ENCODE measurements at places on chromosomes 13 and 19. TPM values are rescaled to one million over a fixed set of nuclear protein-coding genes. Genes with fewer than 3 reads are reported as not detected.

The NBEA gene
- total RNA-seq = 9.7 TPM

The ELAVL1 gene
- 32.4 TPM for total RNA-seq

GRCh38 chr19:3586707-3587346 lies 1.5 kb downstream of the GIPC3 start:
- DNase-seq = no peak

GRCh38 chr13:34391076-34391475 lies 551.0 kb upstream of the NBEA start:
- DNase-seq = no peak

The KLHL1 gene
- not detected for total RNA-seq

The ZNF547 gene
- 2.2 TPM for total RNA-seq

The MCEMP1 gene
- total RNA-seq = not detected

DNA sequence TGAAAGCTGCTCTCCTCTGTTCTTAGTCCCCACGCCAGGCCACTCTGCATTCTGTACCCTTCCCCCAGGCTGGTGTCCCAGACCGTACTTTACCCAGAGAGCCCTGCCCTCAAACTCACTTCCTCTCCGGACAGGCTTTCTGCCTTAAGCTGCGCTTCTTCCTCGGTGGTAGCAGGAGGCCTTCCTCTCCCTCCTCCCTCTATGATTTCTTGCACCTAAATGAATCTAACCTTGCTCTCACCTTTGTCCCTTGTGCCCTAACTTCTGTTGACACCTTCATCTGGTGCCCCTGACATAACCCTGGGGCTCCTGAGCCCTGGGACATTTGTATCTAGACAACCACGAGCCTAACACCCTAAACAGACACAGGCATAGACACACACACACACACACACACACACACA lies 29.6 kb upstream of the CEACAM21 start:
- DNase-seq = no peak

The INAFM1 gene
- total RNA-seq = 13.5 TPM

The ACTMAP gene
- 3.8 TPM for total RNA-seq

The ZNF442 gene
- total RNA-seq = 4.6 TPM

The ITM2B gene
- total RNA-seq = 726 TPM

The C13orf46 gene
- 0.16 TPM for total RNA-seq

The MAG gene
- total RNA-seq = not detected

GRCh38 chr13:111403266-111403665 lies 82.8 kb downstream of the TEX29 start:
- no peak for DNase-seq

The NUCB1 gene
- total RNA-seq = 199 TPM

The ZNF625 gene
- total RNA-seq = 2.4 TPM

GRCh38 chr19:3599776-3600187 lies 6.9 kb downstream of the TBXA2R start:
- peak; percentile 59 for DNase-seq

- DNase-seq = peak; percentile 91
Observed at GRCh38 chr19:47305309-47305751, 4.3 kb upstream of the C5AR1 start.

DNA sequence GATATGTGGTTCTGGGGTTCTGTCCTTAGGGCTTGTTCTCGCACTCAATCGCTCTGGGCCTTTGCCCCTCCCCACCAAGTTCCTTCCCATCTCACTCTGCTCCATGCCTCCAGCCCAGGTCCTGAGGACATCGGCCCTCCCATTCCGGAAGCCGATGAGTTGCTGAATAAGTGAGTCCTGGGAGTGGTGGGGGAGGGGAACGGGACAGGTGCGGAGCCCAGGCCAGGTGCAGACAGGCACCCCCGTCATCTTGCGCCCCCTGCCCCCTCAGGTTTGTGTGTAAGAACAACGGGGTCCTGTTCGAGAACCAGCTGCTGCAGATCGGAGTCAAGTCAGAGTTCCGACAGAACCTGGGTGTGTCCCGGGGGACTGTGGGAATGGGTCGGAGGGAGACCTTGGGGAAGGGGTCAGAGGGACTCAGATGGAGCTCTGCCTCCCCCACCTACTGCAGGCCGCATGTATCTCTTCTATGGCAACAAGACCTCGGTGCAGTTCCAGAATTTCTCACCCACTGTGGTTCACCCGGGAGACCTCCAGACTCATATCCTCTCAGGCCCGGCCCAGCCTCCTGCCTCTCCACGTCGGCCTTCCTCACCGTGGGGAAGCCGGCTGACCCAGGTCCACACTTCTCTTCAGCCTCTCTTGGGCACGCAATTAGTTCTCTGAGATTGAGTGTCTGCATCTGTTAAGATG lies 10.1 kb downstream of the FUZ start:
- DNase-seq = no peak

DNA sequence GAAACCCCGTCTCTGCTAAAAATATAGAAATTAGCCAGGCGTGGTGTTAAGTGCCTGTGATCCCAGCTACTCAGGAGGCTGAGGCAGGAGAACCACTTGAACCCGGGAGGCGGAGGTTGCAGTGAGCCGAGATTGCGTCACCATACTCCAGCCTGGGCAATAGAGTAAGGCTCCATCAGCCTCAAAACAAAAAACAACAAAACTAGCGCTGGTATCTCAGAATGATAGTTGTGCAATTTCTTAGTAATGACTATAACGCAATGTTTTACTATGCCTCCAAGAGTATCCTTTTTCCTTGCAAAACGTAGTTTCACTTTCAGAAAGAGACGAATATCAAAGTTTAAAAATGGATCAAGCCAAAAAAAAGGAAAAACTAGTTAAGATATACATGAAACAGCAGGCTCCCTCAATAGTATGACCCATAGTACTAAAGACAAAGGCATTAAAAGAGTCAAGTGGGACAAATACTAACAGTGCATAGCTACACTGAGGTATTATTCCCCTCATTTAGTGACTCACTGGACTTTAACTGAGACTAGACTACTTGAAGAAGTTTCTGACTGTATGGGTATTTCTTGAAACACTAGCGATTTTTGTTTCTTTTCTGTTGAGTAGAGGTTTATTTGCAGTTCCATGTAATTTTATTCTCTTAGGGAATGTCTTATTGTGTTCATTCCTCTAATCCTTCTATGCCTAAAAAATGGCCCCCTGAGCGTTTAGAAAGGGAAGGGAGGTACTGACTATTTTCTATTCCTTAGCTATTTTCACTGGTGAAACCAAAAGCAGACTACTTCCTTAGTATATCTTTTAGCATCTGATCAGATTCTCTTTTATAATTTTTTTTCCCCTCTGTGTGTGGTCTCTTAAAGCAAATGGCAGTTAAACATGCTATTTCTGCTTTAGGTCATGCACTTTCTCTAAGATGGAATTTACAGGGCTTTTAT lies 10.4 kb upstream of the ITM2B start:
- no peak for DNase-seq

DNA sequence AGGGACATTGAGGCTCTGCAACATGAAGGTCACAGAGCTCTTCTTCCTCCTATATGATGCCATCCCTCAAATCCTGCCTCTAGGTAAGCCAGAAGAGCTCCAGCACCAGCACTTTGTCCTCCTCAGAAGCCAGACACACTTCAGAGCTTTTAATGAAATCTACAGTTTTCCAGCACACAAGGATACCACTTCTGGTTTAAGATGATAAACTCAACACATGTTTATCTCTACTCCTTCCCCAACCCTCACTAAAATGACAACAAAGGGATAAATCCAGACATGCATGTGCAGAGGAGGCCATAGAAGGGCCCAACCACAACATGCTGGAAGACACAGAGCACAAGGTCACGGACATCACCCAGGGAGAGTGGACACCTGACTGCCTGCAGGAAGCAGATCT lies 195.3 kb downstream of the USP12 start:
- no peak for DNase-seq

GRCh38 chr19:57708641-57709361 lies at the start of gene ZNF154:
Gene ZNF154 (minus strand): TSS chr19:57709204. CDS start chr19:57708971, 233 bp downstream.
- no peak for DNase-seq

- DNase-seq = no peak
Observed at GRCh38 chr13:45847554-45848224, 3.9 kb downstream of the SIAH3 start.

The ITGBL1 gene
- 9.0 TPM for total RNA-seq

The SLC46A3 gene
- 13.8 TPM for total RNA-seq

The MAMSTR gene
- total RNA-seq = 1.6 TPM

DNA sequence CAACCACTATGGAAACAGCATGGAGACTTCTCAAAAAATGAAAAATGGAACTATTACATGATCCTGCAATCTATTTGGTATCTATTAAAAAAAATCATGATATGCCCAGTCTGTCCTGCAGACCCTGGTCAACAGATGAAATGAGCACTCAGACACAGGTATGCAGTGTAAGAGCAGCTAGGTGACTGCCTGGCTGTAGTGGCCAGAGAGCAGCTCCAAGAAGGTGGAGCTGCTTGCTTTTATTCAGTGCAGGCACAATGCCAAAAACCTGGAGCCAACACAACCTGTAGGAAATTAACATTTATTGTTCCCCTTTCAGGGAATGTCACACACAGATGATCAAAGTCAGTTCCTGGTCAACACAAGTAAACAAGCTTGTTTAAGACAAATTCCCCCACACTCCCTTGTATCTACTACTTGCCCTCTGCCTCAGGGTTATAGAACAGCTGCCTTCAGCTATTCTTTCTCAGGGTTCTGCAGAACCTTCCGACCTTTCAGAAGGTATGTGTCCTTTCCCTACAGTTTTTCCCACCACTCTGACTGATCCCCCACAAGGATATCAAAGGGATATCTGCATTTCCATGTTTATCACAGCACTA lies 933.7 kb upstream of the SLITRK5 start:
- DNase-seq = no peak

GRCh38 chr13:33052506-33053280 lies 36.5 kb downstream of the KL start:
- DNase-seq = no peak

DNA sequence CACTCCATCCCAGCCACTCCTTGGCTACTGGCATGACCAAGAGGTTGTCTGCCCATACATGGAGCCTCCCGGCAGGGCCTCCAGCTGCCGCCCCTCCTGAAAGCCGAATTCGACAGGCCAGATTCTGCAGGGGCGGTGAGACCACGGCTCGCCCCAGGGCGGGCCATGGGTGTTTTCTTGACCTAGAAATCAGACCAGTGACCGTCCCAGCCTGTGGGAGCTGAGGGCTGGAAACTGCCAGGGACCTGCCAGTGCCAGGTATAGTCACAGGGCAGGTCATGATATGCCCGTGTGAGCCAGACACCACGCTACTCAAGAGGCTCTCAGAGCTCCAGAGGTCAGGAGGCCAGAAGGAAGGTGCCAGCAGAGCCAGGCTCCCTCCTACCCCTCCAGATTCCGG lies 16.8 kb downstream of the DAPK3 start:
- DNase-seq = no peak

The IL4I1 gene
- total RNA-seq = not detected

DNA sequence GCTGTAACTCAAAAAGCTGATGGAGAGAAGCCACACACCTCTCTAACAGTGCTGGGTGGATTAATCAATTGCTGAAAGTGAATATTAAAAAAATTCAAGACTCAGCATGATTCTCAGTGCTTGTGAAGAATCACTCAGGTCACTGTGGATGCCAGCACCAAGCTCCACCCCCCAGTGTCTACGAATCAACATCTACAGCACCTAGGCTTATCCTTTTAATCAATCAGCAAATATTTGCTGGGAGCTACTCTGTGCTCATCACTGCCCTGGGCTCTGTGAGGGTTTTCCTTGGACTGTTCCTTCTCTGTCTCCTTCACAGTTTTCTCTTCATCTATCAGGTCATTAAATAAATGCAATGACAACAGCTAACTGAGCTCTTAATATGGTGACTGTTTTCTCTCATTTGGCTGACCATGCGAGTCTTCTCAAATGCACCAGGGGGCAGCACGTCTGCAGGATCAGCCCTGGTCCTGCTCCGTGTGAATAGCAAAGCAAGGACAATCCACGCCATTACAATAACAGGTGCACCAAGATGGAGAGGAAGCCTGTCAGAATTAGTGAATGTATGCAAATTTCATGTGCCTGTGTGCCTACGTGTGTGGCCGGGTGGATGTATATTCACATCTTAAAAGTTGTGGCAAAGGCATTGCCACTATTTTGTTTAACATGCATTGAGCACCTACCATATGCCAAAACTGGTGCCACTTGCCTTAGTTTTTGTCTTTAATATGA lies 14.6 kb upstream of the C13orf42 start:
- no peak for DNase-seq

DNA sequence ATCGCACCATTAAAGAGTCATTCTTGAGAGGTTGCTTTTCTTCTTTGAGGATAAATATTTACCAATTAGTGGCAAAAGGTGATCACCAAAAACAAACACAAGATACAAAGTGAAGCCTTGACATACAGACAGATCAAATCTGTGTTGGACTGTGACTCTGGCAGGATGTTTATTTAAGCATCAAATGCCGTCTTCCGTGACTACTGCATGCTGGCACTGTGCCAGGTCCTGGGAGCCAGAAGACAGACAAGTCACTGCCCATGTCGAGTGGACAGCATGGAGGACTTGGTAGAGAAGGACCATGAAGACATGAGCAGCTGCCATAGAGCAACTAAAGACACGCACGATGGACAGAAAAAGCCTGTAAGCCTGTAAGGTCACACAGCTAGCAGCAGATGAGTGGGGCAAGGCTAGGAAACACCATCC lies 92.8 kb upstream of the FARP1 start:
- no peak for DNase-seq

DNA sequence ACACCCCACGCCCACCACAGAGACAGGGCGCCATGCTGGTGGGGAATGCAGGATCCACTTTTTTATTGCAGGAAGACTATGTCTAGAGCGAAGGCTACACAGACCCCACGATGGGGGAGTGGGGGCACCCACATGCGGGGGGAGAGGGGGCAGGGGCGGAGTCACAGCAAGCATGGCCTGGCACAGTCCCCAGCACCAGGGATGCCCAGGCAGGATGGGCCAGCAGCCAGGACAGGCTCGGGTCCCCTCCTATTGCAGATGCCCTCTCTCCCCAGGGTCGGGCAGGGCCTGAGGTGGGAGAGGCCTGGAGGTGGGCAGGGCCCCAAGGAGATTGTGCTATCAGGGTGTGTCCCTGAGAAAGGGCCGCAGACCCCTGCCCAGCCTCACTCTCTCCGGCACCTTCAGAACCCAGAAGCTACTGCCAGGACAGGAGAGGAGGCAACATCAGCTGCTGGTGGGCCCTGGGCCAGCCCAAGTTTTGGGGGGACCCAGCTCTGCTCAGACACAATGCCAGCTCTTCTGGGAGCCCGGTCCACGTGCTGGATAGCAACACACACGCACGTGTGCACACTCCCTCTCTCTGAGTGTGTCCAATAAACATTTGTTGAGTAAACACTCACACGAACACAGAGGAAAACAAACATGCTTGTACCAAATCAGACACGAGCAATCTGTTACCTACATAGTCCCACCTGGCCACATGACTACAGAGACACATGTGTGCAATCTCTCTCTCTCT lies 6.5 kb downstream of the DIRAS1 start:
- DNase-seq = no peak

DNA sequence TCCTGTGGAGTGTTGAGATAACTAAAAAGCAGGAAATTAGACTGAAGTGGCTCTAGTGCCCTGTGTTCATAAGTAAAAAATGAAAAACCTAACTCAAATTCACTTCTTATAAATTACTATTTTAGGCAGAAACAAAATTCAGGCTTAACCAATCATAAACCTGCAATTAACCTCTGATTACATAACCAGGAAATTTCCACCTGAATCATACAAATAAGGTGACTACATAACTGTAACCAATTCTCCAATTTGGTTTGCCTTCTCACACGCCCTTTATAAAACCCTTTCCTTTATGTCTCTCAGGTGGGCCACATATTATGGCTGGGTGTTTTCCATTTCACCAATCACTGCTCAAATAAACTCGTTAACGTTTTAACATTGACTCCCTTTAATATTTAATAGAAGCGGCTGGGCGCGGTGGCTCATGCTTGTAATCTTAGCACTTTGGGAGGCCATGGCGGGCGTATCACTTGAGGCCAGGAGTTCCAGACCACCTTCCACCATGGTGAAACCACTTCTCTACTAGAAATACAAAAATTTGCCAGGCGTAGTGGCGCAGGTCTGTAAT lies 22.9 kb upstream of the ZNF724 start:
- no peak for DNase-seq
